ENCODE measurements at places on chromosomes 2 and 18.

- no peak for DNase-seq
Measured at GRCh38 chr2:43417300-43417699, 178.5 kb downstream of the THADA start.

GRCh38 chr2:120224256-120224655 is 1.1 kb upstream of the TMEM185B start:
- DNase-seq, result no peak

- DNase-seq, result no peak
Measured at GRCh38 chr2:1612391-1613077, 131.8 kb downstream of the PXDN start.

- no peak for DNase-seq
Measured at GRCh38 chr2:46512185-46512584, 32.8 kb downstream of the TMEM247 start.

- DNase-seq, result no peak
Measured at GRCh38 chr2:235234736-235235135, 259.1 kb upstream of the AGAP1 start.

DNA sequence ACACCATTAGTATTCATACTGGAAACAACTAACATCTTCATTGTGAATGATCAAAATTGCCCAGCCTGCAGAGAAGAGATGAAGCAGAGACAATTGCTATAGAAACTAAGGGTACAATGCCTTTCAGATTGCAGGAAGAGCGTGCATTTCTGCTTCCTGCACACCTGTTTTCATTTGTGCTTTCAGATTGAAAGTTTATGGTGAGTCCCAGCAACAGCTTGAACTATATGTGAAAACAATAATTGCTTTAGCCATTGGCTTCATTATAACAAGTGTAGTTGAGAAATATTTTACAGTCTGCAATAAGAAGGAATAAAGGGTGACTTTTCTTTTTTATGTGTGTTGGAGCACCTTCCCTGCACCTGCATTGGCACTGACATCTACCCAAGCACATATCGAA is 136.3 kb downstream of the CD8B2 start:
- no peak for DNase-seq

GRCh38 chr2:49979421-49979820 is 825.1 kb upstream of the FSHR start:
- DNase-seq, result no peak

DNA sequence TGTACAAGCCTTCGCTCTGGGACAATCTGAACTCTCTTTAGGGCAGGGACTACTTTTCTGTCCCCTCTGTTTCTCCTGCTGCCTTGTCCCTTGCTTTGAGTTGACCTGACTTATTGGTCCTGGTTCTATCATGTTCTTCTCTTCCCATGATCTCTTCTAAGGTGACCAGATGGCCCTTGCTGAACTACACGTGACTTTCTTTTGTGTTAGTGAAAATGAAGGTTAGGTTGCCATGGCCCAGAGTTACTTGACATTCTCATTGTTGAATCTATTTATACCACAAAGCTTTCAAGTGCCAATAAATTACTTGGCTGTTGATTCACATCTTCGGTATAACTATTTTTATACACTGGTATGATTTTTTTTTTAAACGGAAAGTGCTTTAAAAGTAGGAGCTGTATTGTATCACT is 24.4 kb downstream of the MRPL33 start:
- no peak for DNase-seq

DNA sequence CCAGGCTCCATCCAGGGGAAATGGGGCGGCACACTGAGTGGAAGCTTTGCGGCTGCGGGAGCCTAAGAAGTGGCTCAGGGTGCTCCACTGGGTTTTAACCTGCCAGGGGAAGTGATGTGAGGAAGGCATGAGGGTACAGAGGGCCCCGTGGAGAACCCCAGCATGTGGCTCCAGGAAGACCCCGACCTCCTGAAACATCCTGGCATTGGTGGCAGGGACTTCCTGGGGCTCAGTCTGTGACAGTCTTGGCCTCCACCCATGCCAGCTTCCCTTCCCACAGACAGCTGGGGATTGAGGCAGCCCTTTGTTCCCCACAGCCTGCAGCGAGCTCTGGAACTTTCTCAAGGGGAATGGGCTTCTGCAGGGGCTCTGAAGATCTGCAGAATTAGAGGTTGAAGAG is 146.6 kb downstream of the TNS1 start:
- DNase-seq, result no peak

- DNase-seq, result no peak
Measured at GRCh38 chr2:101912545-101912944, 79.2 kb upstream of the IL1R2 start.

GRCh38 chr2:151526572-151527090 is 116.9 kb downstream of the RIF1 start:
- no peak for DNase-seq

DNA sequence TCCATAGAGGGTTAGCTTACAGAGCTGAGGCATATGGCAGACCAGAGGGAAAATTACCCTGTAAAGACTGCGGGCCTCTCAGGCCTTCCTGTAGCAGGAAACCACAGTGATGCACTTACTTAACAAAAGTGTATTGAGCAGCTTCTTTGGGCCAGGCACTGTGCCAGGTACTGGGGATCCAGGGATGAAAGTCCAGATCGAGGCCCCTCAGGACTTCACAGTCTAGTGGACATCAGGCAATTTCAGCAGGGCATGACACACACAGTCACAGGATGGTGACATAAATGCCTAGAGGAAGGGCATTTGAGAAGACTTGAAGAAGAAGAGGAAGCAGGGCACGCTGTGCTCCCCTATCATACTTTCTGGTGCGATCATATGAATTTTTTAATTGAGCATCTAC is 71.7 kb downstream of the MARCO start:
- DNase-seq, result no peak

DNA sequence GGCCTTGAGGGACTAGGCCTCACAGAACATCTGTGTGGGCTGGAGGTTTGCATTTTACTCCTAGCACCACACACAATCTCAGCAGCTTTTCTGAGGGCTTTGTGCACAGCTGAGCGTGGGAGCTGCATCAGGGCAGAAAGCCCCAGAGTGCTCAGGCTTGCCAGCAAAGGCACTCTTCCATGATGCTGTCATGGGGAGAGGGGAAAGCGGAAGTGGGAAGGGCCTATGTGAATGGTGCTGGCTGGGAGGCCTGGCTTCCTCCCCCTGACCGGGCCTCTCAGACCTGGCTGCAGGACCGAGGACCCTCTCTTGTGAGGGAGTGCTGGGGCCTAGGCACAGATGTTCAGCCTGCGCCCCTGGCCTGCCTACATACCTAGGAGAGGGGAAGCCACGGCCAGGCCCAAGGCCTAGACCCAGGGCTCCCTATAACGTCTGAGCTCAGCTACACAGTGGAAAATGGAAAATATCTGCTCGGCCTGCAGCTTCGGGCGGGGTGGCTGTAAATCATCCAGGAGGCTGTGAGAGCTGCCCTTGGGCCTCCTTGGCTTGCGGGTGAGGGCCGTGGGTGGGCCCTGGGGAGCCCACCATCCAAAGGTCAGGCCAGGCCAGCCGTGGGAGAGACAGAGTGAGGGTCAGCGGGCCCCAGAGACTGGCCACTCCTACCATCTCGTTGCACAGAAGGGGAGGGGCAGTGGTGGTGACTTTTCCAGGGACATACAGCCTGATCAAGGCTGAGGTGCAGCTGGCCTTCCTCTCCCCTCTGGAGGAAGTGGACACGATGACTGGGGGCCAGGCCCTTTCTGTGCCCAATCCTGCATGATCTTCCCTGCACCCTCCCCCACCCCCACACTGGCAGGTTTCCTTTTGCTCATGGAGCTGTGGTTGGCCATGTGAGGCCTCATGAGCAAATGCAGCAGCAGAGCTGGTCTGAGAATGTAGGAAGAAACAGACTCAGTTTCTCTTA is 22.8 kb downstream of the GLI2 start:
- DNase-seq, result no peak

GRCh38 chr2:103123516-103123915 is 361.7 kb downstream of the TMEM182 start:
- no peak for DNase-seq

DNA sequence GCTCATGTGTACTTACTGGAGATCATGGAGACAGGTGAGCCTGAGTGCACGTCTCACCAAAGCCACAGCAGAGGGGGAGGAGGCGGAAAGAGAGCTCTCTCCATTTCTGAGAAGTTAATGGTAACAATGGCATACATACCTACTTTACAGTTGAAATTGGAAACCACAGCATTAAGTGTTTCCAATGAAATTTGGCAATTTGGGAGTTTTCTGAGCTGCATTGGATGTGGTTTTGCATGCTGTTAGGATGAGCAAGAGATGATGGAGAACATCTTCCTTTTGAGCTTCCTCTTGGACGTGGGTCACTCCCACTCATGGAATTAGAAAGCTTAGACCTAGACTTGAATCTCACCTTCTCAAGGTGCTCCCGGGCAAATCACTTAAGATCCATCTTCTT is 25.5 kb upstream of the IL37 start:
- DNase-seq, result no peak

DNA sequence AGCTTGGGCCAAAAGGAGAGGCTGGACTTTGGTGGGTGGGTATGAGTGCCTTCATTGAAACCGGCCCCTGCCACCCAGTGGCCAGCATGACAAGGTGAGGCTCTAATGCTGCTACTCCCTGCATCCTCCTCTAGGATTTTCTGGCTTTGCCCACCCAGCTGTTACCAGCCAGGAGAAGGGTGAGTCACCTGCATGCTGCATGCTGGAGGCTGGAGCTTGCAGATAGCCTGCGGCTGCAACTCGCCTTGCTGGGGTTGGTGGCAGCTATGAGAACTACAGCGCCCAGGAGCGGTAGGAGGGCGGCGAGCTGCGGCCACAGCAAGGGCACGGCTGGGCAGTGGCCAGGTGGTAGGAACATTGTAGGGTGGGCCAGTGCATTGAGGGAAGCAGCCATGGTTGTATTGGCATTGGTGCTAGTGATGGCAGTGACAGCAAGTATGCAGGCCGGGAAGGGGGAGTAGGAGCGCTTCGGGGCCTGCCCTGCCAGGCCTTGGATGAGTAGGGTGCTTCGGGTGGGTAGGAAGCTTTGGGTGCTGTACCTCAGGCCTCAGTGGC is 75.4 kb upstream of the SLC35G4 start:
- DNase-seq, result no peak

DNA sequence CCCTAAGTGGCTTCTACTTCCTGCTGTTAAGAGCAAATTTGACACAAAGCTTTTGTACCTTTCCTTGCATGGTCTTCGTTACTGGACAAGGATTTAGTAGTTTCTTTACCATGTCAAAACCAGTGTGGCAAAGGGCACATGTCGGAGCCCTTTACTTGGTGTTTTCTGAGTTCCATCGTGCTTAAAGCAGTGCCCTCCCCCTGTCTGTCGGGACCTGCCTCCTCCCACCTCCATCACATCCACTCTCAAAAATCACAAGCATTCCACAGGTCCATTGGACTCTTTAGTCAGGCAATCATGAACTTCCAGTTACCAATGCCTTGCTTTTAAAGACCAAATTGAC is 763 bp downstream of the CCDC141 start:
- no peak for DNase-seq

- no peak for DNase-seq
Measured at GRCh38 chr2:69572641-69573040, 70.9 kb downstream of the AAK1 start.

GRCh38 chr18:32271672-32272208 is 81.9 kb downstream of the MEP1B start:
- DNase-seq, result no peak

DNA sequence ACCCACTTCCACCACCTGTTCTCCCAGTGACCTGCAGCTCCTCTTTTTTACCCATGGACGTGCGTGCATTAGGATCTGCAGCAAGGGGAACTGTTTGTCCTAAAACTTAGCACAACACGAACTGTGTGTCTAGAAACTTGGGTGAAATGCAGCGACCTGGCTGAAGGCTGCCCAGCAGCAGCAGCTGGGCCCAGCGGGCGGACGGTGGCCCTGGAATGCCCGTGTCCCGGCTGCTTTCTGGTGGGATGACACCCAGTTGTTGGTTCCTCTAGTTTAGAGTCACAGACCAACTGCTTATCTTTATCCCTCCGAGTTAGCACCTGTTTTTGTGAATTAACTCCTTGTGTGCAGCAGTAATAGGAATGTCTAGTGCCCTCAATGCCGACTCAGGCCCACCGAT is 61.9 kb upstream of the PXDN start:
- DNase-seq, result no peak

GRCh38 chr2:64019975-64020528 is 824 bp upstream of the VPS54 start:
- no peak for DNase-seq

DNA sequence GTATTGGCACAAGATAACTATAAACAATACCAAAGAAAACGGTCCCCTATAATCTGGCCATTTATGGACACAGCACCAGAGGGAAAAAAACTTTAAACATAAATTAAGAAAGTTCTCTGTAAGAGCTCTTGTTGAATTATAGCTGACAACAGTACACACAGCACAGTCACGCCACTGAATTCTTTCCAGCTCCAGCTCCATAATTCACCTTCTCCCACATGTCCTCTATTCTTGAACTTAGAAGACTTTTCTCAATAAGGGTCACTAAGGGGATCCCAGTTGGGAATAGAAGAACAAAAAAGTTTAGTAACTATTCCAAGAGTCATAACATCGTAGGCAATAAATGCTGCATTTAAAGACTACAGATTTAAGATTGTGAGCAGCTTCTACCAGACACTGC is 124.6 kb upstream of the CYP1B1 start:
- no peak for DNase-seq

DNA sequence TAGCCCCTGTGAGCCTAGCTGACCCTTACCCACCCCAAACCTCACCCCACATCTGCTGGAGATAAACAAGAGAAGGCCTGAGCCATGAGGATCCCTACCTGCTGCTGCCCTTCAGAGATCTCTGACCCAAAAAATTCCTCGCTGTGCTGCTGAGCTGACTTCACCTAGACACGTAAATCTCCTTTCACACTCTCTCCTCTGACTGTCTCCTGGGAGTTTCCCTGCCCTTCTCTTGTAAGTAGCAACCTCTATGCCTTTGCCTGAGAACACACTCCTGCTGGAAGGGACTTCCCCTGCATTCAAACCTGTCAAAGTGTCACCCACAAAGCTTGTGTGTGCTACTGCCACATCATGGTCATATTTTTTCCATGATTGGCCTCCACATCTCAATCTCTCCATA is 134.2 kb upstream of the NOL4 start:
- no peak for DNase-seq

DNA sequence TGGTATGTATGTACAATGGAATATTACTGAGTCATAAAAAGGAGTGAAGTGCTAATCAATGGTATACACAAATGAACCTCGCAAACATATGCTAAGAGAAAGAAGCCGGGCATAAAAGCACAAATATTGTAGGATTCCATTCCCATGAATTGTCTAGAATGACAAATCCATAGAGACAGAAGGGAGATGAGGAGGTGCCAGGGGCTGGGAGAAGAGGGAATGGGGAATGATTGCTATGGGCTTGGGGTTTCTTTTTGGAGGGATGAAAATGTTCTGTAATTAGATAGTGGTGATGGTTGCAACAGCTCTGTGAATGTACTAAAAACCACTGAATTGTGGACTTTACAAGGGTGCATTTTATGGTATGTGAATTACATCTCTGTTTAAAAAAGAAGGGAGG is 73.5 kb downstream of the GLI2 start:
- no peak for DNase-seq
